ENCODE measurements at places on chromosomes 7 and 10.

GRCh38 chr7:47954231-47954911, 6.1 kb upstream of the PKD1L1 start:
- DNase-seq: peak; percentile 59

- no peak for DNase-seq
Measured at GRCh38 chr7:151168787-151169162, 1.3 kb upstream of the GBX1 start.

GRCh38 chr7:101795461-101795860, 22.0 kb upstream of the CUX1 start:
- no peak for DNase-seq

GRCh38 chr10:88172159-88172558, 308.7 kb downstream of the PTEN start:
- no peak for DNase-seq

DNA sequence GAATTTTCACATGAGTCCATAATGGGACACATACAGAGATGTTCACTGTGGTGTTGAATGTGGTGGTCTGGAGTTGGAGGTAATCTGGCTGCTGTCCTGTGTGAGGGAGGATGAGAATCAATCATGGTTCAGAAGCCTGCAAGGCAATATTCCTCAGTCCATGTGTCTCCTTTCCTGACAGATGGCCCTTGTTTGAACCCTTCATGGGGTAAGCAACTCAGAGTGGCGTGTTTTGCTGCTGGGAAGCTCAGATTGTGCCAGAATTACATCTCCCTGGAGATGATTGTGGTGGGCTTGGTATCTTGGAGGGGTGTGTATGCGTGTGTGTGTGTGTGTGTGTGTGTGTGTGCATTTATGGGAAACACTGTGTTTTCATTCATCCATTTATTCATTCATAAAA, 44.5 kb upstream of the COMTD1 start:
- no peak for DNase-seq

DNA sequence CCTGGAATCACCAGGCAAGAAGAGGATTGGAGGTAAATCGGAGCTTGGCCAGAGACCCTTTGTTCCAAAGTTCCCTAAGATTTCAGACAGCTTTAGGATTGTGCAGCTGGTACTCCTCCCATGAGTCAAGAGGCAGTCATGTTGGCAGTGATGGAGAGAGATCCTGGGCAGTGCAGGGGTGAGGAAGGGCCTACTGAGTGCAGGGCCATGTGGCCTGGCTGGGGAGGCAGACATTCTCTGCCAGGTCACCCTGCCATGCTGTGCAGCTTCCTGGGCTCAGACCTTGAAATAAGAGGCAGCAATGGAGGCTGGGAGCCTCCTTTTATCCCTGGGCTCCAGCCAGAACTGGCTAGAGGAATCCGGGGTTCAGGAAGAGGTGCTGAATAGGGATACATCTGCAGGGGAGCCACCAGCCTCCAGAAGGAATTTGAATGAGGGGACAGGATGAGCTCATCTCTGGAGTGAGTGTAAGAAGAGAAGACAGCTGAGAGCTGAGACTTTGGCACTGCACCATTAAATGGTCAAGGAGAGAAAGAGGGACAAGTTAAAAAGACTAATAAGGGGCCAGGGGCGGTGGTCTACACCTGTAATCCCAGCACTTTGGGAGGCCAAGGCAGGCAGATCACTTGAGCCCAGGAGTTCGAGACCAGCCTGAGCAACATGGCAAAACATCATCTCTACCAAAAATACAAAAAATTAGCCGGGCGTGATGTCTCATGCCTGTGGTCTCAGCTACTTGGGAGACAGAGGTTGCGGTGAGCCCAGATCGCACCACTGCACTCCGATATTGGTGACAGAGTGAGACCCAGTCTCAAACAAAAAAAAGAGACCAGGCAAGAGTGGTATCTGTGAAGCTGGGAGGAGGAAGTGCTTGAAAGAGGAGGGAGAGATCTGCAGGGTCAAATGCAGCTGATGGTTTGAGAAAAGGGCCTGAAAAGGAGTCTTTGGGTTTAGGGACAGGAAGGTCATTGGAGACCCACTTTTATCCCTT, 12.0 kb downstream of the SFTPD start:
- no peak for DNase-seq

DNA sequence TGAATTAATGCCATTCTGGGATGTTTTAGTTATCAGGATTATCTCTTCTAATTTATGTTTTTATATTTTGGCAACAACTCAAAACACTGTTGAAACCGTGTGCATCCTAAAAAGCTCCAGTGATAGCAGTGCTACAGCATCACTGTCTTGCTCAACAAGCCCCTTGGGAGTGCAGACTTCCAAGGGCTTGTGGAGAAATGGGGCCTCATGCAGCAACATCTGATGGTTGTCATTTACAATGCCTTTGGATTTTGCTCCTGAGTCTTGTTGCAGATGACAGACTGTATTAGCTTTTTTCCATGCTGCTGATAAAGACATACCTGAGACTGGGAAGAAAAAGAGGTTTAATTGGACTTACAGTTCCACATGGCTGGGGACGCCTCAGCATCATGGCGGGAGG, 515.4 kb downstream of the NEBL start:
- DNase-seq: no peak

DNA sequence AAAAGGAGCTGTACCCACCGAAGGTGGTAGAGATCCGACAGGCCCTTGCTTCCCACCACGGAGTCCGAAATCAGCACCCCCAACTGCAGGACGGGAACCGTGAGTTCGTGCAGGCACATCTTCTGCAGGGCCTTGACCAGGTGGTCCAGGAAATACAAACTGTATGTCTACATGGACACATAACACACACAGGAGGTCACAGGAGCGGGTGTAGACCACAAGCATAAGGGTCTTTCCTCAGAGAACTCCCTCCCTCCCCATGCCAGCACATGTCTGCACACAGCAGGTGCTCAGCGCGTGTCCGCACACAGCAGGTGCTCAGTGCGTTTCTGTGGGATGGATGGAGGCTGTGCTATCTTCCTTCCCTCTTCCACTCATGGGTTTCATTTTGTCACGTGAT, 69.7 kb downstream of the CFAP46 start:
- DNase-seq: no peak

DNA sequence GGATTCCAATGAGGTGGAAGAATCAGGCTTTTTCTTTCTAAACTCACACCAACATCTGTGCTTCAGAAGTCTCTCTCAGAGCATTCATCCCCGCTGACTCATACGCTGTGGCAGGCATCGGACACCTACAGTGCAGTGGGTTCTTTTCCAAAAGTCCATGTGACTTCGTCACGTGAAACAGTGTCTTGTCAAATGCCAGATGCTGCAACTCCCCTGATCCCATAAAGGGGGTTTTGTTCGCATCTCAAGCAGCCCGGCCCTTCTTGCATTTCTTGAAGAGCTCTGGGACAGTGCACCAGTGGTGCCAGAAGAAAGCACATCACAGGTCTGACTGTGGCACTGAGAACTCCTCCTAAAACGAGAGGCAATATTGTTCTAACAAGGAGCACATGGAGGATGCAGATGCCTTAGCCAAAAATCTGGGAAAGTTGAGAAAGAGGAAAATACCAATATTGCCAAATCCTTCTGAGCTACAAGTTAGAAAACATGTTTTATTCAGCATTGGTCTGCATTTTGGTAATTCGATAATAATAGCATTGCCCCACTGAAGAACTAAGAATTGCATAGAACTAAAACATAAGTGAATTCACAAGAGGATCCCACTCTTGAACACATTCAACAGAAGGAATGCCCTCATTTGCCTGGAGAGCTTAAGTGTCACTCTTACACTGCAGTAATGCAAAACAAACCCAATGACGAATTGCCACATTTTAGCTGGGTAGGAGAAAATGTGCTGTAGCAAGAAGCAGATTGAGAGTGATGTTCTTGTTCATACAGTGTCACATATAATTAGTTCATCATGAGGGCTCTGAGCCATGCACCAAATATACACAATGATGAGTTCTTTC, 204.4 kb downstream of the CXCL12 start:
- no peak for DNase-seq

- DNase-seq: no peak
Measured at GRCh38 chr10:110471566-110472139, 26.1 kb upstream of the DUSP5 start.

DNA sequence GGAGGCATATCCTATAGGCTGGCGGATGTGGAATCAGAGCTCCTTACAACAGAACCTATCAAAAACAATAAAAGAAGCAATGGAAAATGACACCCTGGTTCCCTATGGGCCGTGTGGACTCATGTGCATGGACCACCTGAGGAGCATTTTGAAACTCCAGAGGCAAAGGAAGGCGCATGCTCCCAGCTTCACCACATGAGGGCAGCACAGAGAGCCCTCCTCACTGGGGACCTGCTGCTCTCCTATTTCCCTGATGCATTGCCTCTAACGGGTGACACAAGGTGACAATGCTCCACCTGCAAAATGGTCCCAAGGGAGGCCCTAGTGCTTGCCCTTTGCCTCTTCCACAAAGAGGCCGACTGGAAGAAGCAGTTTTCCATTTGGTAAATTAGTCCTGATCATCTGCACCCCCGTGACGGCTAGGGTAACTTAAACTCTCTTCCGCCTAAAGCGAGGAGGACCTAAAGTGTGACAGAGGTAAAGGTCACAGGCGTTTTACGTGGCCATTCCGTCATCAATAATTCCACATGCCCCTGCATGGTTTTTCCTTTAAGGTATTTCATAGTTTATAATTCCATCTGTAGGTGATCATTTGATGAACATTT, 67.7 kb downstream of the GPAM start:
- peak; percentile 65 for DNase-seq

GRCh38 chr10:86801995-86802394, 45.6 kb downstream of the BMPR1A start:
- DNase-seq: no peak

- no peak for DNase-seq
Measured at GRCh38 chr7:27124902-27125689, 5.5 kb downstream of the HOXA4 start.

DNA sequence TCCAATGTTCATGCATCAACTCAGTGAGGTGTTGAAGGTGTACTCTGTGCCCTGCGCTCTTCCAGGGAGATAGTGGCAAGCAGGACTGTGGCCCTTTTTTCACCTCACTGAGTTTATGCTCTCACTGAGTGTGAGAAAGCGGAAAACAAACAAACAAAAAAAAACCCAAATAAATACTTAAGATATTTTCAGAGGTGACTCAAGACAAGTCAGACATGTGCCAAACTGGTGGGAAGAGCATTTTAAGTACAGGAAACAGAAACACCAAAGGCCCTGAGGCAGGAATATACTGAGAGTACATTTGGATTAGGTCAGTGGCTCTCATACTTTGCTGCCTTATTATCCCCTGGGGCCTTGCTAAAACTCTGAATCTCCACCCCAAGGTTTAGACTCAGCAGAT, 111.9 kb upstream of the IGFBP3 start:
- DNase-seq: no peak

- no peak for DNase-seq
Measured at GRCh38 chr7:36205803-36206202, 52.7 kb downstream of the EEPD1 start.

DNA sequence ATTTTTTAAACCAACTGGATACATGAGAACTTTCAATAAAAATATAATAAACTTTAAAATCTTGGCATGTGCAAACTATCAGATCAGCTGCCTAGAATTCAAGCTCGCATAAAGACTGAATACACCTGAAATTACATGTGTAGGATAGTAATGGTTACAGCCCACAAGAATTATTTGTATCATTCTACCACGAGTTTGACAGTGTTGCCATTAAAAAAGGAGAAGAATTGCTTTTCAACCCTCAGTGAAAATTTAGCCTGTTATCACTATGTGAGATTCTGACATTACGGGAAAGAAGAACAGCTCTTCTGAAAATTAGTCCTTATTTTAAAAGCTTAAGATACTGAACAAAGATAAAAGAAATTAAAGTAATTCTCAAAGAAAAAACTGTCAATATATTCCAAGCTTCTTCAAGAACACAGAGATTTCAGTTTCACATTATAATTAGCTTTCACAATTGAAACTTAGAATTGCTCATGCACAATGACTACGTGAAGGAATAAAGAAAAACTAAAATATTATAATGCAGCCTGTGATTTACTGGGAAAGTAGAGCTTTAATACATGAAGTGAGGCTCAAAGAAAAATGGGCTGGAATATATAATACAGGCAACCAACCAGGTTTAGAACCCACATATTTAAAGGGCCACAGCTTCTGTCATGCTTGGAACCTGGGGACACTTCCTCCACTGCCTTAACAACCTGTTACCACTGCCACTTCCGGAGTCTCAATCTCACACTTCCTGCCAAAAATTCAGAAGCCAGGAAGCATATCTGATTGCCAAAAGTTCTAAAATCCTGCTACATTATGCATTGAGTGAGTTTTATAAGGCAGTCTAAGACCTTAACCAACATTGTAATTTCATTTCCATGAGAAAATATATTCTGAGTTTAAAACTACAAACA, 23.2 kb downstream of the TPK1 start:
- DNase-seq: no peak

- no peak for DNase-seq
Measured at GRCh38 chr10:27760867-27761266, 15.2 kb upstream of the MKX start.

- no peak for DNase-seq
Measured at GRCh38 chr7:17027143-17027788, 145.5 kb upstream of the AGR3 start.

DNA sequence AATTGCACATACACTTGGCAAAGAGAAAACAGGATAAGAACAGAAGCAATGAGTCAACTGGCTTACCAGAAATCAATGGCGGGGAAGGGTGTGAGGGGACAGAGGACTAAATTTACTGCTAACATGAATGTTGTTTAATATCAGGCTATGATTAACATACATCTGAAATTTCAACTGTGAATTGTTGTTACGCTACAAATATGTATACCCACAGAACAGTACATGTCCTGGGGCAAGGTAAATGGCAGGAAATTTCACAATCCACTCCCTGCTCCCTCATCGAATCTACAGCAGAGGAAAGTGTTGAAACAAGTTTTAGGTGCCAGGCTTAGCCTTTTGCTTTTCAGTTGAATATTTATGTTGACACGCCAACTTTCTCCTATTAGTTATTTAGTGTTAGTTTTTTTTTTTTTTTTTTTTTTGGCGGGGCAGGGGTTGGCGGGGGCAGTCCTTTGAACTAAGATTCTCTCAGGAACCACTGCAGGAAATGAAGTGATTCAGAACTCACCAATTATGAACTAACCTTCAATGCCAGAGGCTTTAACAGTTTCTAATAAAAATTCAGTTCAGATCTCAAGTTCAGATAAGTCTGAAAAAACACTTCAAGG, 99.0 kb downstream of the UBE2H start:
- no peak for DNase-seq

GRCh38 chr7:15068324-15068723, 165.8 kb upstream of the DGKB start:
- no peak for DNase-seq

Measured in GM13977 (cell line).